Stimulated activated CD4-positive, alpha-beta T cell treated with anti-CD3 and anti-CD28 coated beads, Interleukin-1b, Interleukin-23, amount 100 ng/mL, for 1 hour (primary cell): ENCODE measurements at places on chromosomes 1 and 21.

- DNase-seq, result no peak
Observed at GRCh38 chr1:111556325-111557037, 53.0 kb upstream of the ADORA3 start.

DNA sequence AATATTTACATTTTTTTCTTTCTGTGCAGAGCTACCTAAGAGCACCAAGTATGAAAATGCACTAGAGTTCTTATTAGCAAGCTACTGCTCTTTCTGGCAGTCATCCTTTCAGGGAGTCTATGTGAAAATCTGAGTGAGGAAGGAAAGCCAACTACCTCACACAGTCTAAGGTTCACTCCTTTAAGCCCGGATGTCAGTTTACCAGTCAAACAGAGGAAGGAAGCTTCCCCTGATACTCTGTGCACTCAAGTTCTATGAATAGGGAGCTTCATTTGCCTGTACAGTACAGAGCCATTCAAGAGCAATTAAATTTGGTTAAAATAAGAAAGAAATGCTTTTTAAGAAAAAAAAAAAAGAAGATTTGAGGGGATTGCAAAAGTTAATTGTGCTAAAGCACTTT, 6.9 kb downstream of the COL11A1 start:
- no peak for DNase-seq

- no peak for DNase-seq
Observed at GRCh38 chr21:28336314-28336713, 656.4 kb downstream of the LTN1 start.

DNA sequence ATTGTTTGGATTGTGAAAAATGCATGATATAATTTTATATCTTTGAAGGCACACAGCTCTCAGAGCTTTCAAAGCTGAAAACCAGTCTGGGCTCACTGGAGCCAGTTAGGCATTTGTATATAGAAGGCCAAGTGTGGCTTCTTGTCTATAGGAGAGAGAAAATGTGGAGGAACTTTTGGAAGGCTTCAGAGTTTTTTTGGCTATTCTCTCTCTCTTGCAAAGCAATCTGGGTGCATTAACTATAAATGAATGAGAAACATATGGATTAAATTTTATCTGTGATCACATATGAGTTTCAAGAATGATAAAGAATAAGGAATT, 216.7 kb upstream of the HOOK1 start:
- DNase-seq, result no peak

- DNase-seq, result no peak
Observed at GRCh38 chr1:3468236-3469103, 14.0 kb downstream of the ARHGEF16 start.

- no peak for DNase-seq
Observed at GRCh38 chr1:47403321-47403910, 12.7 kb upstream of the FOXE3 start.

DNA sequence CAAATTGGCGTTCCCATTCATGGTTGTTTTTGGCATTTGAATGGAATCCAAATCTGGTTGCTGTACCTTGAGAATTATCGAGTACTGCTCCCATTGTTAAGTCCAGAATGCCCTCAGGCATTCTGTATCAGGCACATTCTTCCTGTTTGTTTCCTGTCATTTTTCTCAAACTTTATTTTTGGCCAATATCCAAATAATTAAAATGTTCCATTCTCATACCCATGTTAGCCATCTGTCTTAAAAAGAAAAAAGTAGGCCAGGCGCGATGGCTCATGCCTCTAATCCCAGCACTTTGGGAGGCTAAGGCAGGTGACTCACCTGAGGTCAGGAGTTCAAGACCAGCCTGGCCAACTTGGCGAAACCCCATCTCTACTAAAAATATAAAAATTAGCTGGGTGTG, 29.3 kb upstream of the SHISA4 start:
- no peak for DNase-seq

- DNase-seq, result no peak
Observed at GRCh38 chr1:42923367-42924081, 35.1 kb downstream of the SLC2A1 start.

- no peak for DNase-seq
Observed at GRCh38 chr1:8165595-8166360, 139.7 kb upstream of the ERRFI1 start.

GRCh38 chr1:2594001-2594640, 7.5 kb downstream of the PRXL2B start:
- DNase-seq, result no peak

DNA sequence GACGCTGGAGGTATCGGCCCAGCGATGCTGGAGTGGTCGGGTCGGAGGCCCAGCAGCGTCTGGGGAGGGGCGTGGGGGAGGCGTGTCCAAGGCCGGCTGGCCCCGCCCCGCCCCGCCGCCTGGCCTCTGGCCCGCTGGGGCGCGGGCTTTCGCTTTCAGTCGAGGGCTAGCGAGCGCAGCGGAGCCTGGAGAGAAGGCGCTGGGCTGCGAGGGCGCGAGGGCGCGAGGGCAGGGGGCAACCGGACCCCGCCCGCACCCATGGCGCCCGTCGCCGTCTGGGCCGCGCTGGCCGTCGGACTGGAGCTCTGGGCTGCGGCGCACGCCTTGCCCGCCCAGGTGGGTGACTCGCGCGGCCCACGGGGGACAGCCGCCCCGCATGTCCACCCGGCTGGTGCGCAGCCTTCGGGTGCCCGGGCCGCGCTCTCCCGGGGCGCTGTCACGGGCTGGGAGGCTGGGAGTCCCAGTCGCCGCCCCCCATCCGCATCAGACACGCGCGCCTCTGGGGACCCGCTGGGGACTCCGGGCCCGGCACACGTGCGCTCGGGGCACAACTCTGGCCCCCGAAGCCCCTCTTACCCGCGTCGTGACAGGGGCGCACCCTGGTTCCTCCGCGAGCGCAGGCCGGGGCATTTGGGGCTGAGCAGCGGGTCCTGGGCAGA, at the start of gene TNFRSF1B:
TNFRSF1B (plus strand) TSS at position 158 of the 659 bp plus-strand sequence; CDS start at position 259, 101 bp downstream.
- DNase-seq, result peak; percentile 61

GRCh38 chr1:248788327-248788726, 32.8 kb upstream of the LYPD8 start:
- no peak for DNase-seq

DNA sequence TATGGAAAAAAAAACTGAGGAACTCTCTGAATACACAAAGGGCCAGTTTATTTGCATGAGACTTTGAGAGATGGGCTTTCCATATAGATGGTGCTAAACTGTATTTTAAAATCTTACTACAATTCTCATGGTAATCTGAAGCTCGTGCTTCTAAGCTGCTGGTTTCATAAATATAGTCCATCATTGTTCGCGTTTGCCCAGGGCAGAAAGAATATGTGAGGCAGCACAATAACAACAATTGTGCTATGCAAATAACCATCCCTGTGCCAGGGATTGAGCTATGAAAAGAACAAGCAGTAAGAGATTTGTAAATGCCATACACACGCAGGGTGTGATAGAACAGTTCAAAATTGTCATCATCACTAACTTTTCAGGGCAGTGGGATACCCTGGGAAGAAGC, 4.9 kb upstream of the EPS15 start:
- DNase-seq, result no peak

DNA sequence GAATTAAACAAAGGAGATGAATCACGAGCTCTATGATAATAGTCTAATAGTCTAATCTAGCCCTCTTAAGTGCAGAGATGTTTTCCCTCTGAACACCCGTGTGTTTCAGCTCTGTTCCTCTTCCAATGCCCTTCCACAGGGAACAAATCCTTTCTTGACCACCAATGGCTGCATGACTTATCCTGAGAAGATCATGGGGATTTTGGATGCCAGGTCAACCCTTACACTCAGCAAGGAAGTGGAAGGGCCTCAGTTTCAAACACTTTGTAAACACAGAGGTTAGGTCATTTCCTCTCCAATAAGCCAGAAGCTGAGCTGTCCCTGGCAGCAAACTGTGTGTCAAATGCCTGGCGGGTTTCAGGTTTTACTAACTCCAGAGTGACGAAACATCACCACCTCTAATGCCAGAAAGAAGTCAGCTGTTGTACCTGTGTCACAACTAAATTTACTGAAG, 200.0 kb downstream of the GABPA start:
- DNase-seq, result no peak

DNA sequence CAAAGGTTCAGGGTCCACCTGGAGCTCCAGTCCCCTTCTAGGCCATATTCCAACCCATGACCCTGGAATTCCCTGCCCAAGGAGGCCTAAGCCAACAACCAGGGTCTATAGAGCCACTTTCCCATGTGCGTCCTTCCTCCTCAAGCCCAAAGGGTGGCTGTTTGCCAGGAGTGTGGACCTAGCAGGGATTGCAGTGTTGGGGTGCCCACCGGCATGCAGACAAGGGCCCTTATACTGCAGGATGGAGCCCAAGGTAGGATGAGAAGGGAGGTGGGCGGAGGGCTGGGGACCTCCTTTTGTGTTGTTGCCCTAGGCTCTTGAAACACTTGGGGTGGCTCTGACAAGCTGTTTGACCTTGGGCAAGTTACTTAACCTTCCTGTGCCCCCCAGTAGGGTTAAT, 19.7 kb upstream of the ADGRB2 start:
- no peak for DNase-seq

DNA sequence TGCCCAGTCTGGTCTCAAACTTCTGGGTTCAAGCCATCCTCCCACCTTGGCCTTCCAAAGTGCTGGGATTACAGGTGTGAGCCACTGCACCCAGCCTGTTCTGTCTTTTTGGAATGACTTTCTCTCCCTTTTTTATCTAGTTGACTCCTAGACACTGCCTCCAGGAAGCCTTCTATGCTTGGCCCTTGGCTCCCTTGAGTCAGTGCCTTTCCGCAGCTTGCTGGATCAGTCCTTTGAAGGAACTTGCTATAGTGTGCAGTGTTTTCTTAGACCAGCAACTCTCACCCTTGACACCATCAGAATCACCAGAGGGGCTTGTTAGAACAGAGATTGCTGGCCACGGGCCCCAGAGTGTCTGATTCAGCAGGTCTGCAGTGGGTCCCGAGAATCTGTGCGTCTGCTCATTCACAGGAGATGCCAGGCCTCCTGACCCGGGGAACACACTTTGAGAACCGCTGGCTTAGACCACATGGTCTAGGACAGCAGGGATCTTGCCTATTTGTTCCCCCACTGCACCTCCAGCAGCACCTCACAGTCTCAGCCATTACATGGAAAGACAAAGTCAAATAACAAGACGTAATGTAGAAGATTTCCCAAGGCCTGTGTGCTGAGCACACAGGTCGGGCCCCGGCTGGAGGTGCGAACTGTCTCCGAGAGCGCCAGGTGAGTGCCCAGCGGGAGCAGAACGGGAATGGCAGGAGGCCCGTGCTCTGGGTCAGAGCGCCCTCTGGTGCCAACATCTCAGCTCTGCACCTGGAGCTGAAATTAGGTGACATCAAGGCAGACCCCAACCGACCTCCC, 27.4 kb upstream of the CTPS1 start:
- DNase-seq, result peak; percentile 44

- no peak for DNase-seq
Observed at GRCh38 chr1:32014199-32014947, 705 bp downstream of the KHDRBS1 start.

DNA sequence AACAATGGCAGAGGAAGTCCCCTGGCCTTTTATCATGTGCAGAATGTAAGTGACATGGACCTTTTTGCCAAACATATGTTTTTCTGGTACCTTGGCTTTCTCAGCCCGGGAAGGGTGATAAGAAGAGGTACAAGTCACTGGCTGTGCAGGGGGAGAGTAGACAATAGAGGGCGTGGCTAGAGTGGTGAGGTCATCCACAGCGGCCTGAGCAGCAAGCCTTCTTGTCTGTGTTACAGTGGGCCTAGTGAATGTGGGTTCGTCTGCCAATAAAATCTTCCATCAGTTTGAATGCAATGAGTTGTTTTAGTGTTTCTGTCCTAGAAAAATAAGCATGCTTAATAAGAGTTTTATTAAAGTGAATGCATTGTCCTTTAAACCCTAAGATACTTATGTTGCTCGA, 59.0 kb upstream of the PGD start:
- no peak for DNase-seq

DNA sequence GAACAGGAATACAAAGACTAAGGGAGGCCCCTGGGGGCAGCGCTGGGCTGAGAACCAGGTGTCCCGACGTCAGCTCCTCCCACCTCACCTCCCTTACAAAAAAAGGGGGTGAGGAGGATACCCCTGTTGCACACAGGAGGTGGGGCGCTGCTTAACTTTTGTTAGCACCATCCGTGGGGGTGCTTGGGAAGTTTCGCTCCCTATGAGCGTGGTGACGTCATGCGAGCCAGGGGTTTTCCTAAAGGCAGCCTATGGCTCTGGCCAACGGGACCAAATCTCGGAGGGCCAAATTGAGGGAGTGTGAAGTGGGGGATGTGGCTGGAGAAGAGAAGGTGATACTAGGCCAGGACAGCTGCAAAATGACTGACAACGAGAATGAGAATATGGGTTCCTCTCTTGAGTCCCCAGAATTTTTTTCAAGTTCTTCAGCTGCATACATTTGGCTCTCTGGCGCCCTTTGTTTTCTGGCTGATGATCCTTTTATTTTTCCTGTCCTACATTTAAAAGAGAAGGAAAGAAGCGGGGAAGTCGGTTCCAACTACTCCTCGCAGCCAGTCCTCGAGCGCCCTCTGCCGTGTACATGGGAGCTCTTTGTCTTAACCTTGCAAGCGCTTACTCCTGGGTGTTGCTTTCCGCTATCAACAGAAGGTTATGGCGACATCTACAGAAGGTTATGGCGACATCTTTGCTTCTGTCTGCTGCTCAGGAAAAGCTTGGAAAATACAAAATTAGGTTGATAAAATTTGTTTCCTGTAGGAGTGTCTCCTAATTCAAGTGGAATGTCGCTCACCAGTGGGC, 48.0 kb upstream of the ZC3H11B start:
- DNase-seq, result no peak

DNA sequence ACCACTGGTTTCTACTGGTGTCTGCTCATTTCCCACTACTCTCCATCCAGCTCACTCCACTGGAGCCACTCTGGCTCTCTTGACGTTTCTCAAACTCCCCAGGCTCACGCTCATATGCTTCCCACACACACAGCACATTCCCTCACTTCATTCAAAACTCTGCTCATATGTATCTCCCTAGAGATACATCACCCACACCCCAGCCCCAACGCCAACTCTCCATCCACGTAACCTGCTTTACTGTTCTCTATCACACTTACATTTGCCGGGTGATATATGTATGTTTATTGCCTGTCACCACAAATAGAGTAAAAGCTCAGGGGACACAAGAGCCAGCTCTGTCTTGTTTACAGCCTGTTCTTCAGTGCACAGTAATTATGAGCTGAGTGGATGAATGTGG, 22.2 kb downstream of the EBNA1BP2 start:
- no peak for DNase-seq

- DNase-seq, result no peak
Observed at GRCh38 chr1:66375125-66375524, 158.8 kb upstream of the SGIP1 start.

GRCh38 chr1:22275626-22276395, 132.9 kb upstream of the WNT4 start:
- peak; percentile 7 for DNase-seq

DNA sequence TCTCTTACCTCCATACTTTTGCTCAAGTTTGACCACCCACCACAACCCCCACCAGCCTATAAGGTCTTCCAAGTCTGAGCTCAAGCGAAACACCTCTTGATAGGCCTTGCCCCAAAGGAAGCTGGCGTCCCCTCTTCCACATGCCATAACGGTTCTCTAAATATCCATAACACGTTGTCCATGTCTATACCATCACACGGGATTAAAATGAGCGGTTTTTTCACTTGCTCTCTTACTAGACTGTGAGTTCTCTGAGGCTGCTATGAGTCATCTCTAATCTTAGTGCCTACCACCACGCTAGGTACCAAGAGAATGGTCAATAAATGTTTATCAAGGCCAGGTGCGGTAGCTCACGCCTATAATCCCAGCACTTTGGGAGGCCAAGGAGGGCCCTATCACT, 41.0 kb downstream of the WASF2 start:
- no peak for DNase-seq
